ENCODE measurements at places on chromosomes 2 and 18.

DNA sequence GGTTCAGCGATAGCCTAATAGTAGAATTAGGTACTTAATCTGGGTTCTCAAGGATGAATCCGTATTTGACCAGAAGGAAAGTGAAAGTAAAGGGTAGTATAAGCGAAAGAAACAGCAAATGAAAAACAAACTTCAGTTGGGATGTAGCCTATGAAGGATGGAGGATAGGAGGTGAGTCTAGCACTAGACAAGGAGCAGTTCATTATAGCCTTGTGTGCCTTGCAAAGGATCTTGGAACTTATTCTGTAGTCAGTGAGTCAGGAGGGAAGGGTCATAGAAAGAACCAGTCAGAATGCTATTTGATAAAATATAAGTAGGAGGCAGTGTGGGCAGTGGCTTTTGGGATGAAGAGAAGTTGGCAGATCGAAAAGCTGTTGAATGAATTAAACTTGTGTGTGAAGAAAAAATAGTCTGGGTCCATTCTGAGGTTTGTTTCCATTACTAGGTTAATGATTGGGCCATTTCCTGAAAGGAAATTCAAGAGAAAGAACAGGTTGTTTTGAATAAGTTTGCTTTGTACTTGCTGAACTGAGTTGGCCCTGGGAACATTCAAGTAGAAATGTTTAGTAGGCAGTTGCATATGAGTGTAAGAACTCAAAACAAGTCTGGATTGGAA, 48.5 kb downstream of the ANKRD12 start:
- DNase-seq, result no peak

DNA sequence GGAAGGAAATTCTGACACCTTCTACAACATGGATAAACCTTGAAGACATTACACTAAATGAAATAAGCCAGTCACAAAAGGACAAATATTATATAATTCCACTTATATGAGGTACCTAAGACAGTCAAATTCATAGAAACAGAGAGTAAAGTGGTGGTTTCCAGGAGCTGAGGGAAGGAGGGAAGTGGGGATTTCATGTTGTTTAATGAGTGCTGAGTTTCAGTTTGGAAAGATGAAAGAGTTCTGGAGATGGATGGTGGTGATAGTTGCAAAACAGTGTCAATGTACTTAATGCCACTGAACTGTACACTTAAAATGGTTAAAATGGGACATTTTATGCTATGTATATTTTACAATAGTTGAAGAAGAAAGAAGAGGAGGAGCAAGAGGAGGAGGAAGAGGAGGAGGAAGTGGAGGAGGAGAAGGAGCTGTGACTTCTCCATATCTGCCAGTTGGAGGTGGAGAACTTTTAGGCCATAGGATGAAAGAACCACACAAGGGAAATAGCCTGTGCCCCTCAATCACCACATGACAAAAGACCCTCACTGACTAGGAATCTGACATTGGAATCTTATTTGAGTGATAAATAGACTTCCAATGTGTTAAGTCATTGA, 55.3 kb upstream of the LGALSL start:
- DNase-seq, result no peak

- DNase-seq, result no peak
These were observed 129.7 kb upstream of the SIX2 start for GRCh38 chr2:45138904-45139303.

DNA sequence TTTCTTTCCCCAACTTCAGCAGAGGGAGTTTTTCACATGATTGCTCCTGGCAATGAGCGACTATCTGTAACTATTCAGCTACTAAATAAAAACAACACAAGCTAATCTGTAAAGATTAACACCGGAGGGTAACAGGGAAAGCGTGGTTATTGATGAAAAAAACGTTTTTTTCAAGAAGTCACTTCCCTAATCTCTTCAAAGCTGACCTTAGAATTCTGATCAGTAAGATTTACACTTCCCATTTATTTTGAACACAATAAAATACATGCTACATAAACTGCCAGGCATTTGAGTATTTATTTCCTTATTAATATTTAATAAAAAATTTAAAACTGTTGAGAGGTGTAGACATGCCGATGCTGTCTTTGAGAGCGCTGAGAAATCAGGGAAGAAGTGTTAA, 207.4 kb upstream of the HDAC4 start:
- no peak for DNase-seq

- no peak for DNase-seq
These were observed 740.8 kb upstream of the HS6ST1 start for GRCh38 chr2:129059476-129059875.

DNA sequence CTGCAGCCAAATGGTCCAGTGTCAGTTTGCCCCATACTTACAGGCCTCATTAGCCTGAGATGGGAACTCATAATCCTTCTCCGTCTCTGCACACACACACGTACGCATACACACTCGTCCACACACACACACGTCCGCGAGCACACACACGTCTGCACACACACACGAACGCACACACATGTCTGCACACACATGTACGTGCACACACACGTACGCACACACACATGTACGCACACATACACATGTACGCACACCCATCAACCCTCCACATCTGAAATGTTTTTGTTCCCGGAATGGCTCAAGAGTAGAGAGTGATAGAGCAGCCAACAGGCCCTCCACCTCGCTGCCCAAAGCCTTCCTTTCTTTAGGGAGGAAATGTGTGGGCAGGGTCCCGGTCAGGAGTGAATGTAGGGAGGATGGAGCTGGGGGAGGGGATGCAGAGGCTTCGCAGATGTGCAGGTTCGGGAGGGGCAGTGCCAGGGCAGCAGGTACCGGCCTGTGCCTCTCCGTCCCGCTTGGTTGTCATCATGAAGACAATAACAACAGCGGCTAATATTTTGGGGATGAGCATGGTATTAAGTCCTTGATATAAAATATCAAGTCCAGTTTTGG, 52.7 kb downstream of the PTGR3 start:
- no peak for DNase-seq

DNA sequence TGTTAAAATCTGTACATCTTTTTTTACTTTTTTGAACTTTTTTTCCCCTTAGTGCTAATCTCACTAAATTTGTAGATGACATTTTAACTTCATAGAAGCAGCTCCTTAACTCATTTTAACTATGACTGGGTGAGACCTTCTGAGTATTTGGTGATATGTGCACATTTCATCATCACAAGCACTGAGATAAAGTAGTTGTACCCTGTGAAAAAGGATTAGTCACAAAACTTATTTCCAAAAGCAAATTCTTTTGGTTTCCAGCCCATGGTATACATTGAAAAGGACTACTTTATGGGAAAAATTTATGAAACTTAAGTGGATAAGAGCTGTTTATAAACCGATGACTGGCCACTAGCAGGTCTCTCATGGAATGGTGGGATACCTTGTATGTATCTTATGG, 581.5 kb downstream of the PLCL1 start:
- no peak for DNase-seq

- no peak for DNase-seq
These were observed 42.4 kb downstream of the RBBP8 start for GRCh38 chr18:22975508-22975907.

DNA sequence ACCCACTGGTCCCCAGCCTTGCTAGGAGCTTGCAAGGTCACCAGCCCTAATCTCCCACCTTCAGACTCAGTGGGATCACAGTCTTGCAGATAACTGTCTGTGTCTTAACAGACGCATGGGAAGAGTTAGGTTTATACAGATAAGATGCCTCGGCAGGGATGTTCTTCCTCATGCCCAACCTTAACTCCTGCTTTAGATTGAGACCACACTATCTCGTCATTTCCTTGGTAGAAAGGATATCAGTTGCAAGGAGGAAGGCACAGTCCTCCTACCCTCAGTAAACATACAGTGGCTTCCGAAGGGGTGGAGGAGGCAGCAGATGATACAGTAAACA, 7.2 kb downstream of the NT5DC4 start:
- DNase-seq, result no peak

DNA sequence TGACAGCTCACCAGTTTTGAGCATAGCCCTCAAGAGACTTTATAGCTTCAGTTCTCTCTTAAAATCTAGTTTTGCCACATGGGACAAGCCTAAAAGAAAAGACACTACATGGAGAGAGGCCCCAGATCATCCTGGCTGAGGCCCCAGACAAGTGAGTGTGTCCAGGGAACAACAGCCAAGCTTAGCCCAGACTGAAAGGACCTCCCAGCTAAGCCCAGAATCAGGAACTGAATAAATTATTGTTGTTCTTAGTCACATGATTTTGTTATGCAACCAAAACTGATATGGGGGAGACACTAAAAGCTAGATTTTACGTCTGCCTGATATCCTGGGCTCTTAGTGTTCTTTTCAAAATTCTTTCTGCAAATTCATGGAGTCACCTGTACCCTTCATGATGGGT, 29.3 kb upstream of the LBH start:
- no peak for DNase-seq

- DNase-seq, result no peak
These were observed 70.0 kb upstream of the ACVR2A start for GRCh38 chr2:147774805-147775204.

- DNase-seq, result no peak
These were observed 180.1 kb upstream of the APCDD1 start for GRCh38 chr18:10274301-10274700.

- DNase-seq, result no peak
These were observed 33.0 kb upstream of the ARL5A start for GRCh38 chr2:151861174-151861573.

DNA sequence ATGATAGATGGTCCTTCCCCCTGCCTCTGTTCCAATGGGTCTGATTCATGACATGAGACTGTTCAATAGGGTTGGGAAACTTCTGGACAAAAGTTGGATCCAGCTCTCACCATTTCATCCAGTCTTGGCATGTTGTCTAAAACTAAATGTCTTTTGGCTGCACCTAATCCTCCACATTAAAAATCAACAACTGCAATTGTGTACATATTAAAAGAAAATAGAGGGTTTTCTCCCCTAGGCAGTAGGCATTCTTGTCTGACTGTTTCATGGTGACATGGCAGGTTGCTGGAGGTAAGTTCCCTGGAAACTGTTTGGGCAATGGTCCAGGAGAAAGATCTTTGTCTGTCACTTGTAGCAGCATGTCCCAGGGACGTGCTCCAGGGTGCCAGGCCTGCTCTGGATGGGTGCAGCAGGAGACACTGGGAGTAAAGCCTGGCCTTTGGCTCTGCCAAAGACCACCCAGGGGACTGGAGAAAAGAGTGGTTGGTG, 135.8 kb downstream of the TCF4 start:
- no peak for DNase-seq

DNA sequence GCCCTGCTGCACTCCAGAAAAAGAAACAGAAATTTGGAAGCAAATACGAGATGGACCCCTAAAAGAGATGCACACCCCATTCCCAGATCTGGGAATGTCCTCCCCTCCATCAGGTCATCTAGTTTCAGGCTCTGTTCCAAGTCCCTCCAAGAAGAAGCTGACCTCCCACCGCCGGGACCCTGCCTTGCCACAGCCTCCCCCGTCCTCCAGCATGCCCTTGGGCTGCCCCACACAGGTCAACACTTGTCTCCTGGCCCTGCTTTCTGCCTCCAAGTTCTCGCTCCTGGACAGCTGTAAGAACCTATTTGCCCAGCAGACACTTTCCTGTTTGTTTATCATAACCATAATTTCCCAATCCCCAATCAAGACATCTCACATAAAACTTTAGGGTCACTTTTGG, 2.0 kb downstream of the ASPRV1 start:
- no peak for DNase-seq

DNA sequence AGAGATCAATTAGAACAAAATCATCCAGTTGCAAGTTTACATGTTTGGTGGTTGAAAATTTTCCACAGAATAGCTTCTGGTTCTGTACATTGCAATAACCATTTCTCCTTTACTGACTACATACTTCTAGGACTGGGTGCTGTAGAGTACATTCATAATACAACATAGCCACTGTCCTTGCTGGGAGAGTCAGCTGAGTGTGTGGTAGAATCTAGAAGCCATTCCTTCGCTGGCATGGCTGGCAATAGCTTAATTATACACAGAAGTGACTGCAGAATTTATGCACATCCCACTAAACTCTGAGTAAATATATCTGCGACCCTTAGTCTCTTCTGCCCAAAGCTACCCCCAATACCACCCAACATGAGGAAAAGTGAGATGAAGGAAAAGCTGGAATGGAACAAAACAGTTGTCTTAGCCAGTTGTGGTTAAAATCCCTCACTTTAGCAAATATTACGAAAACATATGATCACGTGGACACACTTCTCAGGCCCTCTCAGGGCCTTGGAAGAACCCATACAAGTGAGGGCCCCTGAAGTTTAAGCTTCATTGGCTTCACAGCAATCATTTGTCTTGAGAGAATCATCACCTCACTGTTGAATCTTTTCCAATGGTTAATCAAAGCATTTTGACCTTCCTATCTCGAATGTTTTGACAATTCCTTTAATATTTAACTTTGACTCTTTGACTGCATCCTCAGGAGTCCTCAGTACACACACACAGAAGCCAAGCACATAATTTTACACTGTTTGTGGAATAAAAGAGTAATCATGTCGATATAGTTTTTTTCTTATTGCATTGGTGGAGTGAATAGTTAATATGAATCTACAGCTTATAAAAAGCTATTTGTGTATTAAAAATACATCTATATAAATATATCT, 225.1 kb downstream of the ZNF385B start:
- no peak for DNase-seq

DNA sequence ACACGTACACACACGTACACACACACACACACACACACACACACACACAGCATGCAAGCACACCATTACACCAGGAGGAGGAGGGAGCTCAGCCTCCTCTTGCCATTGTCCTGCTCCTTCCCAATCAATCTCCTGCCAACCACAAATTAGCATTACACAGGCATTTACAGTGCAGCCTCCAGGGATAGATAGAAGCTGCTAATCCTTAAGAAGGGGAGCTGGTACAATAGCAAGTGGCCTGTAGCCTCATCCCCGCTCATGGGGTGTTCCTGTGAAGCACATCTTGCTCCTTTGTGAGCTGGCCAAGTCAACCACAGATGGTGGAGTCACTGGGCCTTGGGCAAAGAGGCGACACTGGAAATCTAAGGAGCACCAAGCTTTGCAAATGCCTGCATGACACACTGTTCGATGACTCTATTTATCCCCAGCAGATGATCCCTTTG, 110.3 kb upstream of the PKDCC start:
- DNase-seq, result no peak

DNA sequence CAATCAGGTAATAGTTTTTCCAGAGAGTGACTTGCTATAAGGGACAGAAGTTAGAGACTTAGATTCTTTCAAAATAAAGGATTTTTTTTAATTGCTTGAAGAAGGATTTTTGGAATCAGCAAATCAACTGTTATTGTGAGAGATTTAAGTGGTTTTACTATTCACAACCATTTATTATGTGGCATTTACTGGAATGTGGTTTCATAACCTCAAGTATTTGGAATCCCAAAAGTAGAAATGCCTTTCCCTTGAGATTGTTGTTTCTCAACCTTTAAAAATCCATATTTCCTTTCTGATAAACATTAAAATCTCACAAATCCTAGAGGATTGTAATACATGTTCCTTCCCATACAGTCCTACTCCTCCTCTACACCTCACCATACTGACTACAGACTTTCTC, 5.0 kb downstream of the TANK start:
- DNase-seq, result no peak

GRCh38 chr2:66013456-66013855, 421.5 kb upstream of the MEIS1 start:
- no peak for DNase-seq

Measured in esophagus squamous epithelium (tissue), 5 donors.